Mammary epithelial cell (primary cell): ENCODE measurements at places on chromosomes 16 and 17. TPM values are rescaled to one million over a fixed set of nuclear protein-coding genes. Genes with fewer than 3 reads are reported as not detected.

Gene SPHK1
- polyA plus RNA-seq: 121 TPM

Gene TEKT5
- polyA plus RNA-seq: not detected

Gene ASPHD1
- polyA plus RNA-seq: 2.7 TPM

Gene KRT25
- not detected for polyA plus RNA-seq

Gene CALB2
- 2.6 TPM for polyA plus RNA-seq
